ENCODE measurements at places on chromosomes 1 and 21. TPM values are rescaled to one million over a fixed set of nuclear protein-coding genes. Genes with fewer than 3 reads are reported as not detected.

The CASP9 gene
- total RNA-seq, result 18.8 TPM

The PIK3C2B gene
- total RNA-seq, result 44.4 TPM

The PADI3 gene
- not detected for total RNA-seq

The AGT gene
- 42.0 TPM for total RNA-seq

The CFHR1 gene
- total RNA-seq, result not detected

The NBPF15 gene
- total RNA-seq, result 19.5 TPM

GRCh38 chr21:46622226-46622625 lies 13.2 kb upstream of the PRMT2 start:
- H3K27ac ChIP-seq, result peak overlapping the region; percentile 55
- H3K4me3 ChIP-seq, result no peak overlapping the region
- H3K27me3 ChIP-seq, result no peaks in the 10 kb centered on the region
- peaks cover 8% of the 10 kb centered on the region for H3K4me1 ChIP-seq

GRCh38 chr1:115476616-115477015 lies 138.6 kb upstream of the NGF start:
- H3K27ac ChIP-seq, result no peak overlapping the region
- H3K4me1 ChIP-seq, result no peaks in the 10 kb centered on the region
- no peaks in the 10 kb centered on the region for H3K36me3 ChIP-seq
- H3K27me3 ChIP-seq, result no peaks in the 10 kb centered on the region

- no peaks in the 10 kb centered on the region for H3K36me3 ChIP-seq
- DNase-seq, result no peak
- no peaks in the 10 kb centered on the region for H3K27me3 ChIP-seq
- H3K4me1 ChIP-seq, result no peaks in the 10 kb centered on the region
- H3K27ac ChIP-seq, result no peak overlapping the region
- H3K4me3 ChIP-seq, result no peak overlapping the region
Measured at GRCh38 chr1:113266788-113267187, 123.5 kb upstream of the MAGI3 start.

DNA sequence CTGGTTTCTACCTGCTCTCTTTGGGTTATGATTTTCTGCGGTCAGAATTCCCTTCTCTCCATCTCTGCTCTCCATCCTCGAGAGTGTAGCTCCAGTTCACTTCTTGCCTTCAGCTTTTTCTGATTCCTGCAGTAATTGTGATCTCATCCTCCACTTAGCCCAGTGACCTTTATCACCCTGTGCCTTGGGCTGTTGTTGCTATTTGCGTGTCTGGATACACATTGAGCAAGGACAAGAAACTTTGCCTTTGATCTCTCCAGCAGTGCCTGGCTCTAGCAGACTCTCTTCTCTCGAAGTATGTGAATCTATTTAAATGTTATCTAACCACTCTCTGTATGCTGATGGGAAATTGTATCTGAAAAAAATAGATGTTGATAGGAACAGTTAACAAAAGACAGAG lies 76.4 kb upstream of the MARK1 start:
- no peak overlapping the region for H3K4me3 ChIP-seq
- no peaks in the 10 kb centered on the region for H3K4me1 ChIP-seq
- H3K27ac ChIP-seq, result no peak overlapping the region
- no peak for DNase-seq

DNA sequence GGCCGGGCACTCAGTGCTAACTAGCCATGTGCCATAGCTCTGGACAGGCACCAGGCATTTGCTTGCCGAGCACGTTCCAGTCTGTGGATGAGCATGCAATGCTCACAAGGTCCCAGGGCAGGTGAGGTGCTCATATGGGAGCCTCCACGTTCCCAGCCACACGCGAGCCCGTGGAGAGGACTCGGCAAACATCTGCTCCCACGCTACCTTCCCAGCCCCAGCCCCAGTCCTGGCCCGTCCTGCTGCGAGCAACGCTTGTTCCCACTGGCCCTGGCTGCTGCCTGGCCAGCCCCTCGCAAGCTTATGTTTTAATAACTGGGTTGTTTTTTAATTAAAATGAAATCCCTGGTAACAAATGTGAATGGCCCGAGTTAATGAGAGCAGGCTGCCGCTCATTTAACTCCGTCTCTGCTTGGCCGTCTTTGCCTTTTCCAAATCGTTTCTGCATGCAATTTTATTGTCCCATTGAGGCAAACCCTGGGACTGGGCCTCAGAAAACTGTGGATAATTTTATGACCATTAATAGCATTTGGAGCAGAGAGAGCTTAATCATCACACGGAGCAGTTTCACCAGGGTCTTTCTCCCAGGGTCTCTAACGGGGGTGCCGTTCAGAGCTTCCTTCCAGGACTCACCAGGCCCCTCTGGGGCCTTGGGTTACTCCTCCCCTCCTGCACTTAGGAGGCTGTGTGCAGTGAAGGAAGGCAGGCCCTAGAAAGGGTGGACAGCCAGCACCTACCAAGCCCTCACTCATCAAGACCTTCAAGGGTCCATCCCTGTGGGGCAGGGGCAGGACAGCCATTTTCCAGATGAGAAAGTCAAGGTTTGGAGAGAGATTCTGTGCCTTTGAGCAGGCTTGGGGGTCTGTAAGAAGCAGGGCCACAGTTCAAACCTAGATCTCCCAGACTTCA lies 136.8 kb downstream of the GLIS1 start:
- H3K4me3 ChIP-seq, result no peak overlapping the region
- no peaks in the 10 kb centered on the region for H3K27me3 ChIP-seq
- H3K36me3 ChIP-seq, result no peaks in the 10 kb centered on the region
- no peak for DNase-seq
- no peaks in the 10 kb centered on the region for H3K4me1 ChIP-seq

- H3K4me1 ChIP-seq, result no peaks in the 10 kb centered on the region
- H3K27ac ChIP-seq, result no peak overlapping the region
- H3K27me3 ChIP-seq, result no peaks in the 10 kb centered on the region
- DNase-seq, result no peak
- H3K36me3 ChIP-seq, result no peaks in the 10 kb centered on the region
Measured at GRCh38 chr1:19582318-19582717, 61.8 kb upstream of the NBL1 start.

DNA sequence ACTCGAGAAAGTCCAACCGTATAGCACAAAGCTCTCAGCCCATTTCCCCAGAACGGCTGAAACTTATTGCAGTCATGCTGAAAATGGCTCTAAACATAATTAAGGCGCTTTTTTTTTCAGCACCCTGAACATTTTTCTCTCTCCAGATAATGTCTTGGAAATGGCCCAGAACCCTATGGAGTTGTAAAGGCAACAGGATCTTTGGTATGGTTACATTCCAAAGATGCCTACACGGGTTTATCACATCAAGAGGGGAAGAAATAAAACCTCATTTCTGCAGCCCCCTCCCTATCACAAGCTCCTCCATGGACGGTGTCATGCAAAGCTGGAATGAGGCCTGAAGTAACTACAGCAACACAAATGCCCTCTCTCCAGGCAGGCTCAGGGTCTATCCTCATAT lies 126.4 kb upstream of the GALNT2 start:
- no peak overlapping the region for H3K27ac ChIP-seq
- H3K4me3 ChIP-seq, result no peak overlapping the region
- no peaks in the 10 kb centered on the region for H3K36me3 ChIP-seq
- no peaks in the 10 kb centered on the region for H3K27me3 ChIP-seq
- DNase-seq, result no peak
- no peaks in the 10 kb centered on the region for H3K4me1 ChIP-seq

DNA sequence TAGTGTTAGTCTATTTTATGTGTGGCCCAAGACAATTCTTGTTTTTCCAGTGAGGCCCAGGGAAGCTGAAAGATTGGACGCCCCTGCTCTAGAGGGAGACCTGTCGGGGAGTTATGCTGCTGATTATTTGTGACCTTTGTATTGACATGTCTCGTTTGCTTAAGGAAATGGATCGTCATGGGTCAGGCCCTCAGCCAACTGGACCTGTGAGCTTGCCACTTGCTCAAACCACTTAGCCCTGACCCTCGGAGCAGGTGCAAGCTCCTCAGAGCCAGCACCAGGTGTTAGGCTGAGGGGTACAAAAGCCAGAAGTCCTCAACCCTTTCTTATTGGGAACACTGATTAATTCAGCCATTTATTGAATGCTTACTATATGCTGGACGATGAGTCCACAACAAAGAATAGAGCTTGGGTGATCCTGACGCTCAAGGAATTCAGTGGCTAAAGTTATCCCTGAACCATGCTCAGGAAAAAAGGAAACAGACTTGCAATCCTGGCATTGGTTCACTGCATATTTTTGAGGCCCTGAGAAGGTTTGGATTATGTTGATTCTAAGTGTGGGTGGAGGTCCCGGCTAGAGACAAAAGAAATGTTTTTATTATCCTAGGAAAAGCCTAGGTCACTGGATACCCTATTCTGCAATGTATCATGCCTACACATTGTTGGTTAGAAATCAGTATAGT lies 19.0 kb downstream of the TGFB2 start:
- DNase-seq, result no peak
- peaks cover 12% of the 10 kb centered on the region for H3K4me1 ChIP-seq
- peak overlapping the region; percentile 22 for H3K4me3 ChIP-seq
- peak overlapping the region; percentile 75 for H3K27ac ChIP-seq
- no peaks in the 10 kb centered on the region for H3K36me3 ChIP-seq

GRCh38 chr1:64844609-64845008 lies 99.7 kb downstream of the RAVER2 start:
- no peak overlapping the region for H3K27ac ChIP-seq
- H3K4me3 ChIP-seq, result no peak overlapping the region
- peaks cover 69% of the 10 kb centered on the region for H3K36me3 ChIP-seq
- peaks cover 14% of the 10 kb centered on the region for H3K4me1 ChIP-seq
- no peak for DNase-seq
- no peaks in the 10 kb centered on the region for H3K27me3 ChIP-seq

DNA sequence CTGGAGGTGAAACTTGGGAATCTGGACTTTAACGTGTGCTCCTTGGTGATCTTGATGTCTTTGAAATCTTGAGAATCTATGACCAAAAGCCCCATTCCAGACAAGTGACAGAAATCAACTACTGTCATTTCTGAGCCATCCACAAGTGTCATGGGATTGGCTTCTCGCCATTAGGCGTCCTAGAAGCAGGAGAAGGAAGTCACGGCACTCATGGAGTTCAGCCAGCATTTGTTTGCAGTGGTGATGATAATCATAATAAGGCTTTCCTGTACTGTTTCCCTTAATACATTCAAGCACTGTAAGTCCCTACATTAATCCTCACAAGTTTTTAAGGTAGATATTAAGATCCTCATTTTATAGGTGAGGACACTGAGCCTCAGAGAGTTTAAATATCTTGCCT lies 11.9 kb downstream of the F5 start:
- DNase-seq, result no peak
- H3K4me1 ChIP-seq, result no peaks in the 10 kb centered on the region
- no peaks in the 10 kb centered on the region for H3K36me3 ChIP-seq
- no peak overlapping the region for H3K27ac ChIP-seq
- no peak overlapping the region for H3K4me3 ChIP-seq
- H3K27me3 ChIP-seq, result no peaks in the 10 kb centered on the region

DNA sequence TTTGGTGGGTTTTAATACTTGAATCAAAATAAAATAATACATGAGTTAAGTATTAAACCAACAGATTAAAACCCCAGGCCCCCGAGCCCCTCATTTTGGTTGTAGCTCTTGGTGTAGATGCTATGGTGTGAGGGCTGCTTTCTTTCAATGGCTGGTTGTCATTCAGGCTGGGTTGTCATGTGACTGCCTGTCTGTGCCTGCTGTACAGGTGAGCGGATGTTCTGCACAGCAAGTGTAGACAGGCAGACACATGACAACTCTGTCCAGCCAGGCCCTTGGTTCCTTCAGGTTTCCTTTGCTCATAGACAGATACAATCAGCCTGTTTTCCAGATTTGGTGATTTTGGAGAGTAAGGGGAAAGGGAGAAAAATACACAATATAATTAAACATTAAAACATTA lies 281.9 kb upstream of the C1orf105 start:
- no peak for DNase-seq
- peak overlapping the region; percentile 89 for H3K27ac ChIP-seq
- H3K27me3 ChIP-seq, result no peaks in the 10 kb centered on the region
- H3K4me3 ChIP-seq, result peak overlapping the region; percentile 84
- peaks cover 10% of the 10 kb centered on the region for H3K4me1 ChIP-seq
- H3K36me3 ChIP-seq, result no peaks in the 10 kb centered on the region

DNA sequence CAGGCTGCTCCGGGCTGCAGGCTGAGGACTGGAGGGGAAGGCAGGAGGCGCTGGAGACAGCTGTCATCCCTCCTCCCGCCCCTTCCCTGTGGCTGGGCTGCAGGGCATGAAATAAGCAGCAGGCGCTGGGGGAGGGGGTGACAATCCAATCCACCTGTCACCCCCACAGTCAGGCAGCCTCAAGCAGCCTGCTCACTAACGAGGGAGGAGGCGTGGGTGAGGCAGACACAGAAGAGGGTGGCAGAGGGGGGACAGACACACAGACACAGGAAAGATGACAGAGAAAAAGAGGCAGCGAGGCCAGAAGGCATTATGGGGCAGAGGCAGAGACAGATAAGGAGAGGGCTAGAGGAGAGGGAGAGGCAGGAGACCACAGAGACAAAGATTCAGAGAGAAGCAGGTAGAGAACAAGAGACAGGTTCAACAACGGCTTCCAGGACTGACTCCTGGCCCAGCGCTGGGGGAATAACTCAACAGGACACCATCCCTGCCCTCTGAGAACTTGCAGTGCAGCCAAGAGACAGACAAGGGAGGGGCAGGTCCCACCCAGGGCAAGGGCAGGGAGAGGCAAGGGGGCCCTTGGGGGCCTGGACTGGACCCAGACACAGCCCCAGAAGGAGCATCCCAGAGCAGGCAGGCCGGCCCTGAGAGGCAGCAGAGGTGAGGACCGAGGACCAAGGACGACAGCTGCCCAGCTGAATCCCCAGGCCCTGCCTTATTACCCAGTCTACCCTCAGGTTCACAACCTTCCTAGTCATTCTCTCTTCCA lies 11.2 kb downstream of the MEF2D start:
- H3K27me3 ChIP-seq, result no peaks in the 10 kb centered on the region
- no peak for DNase-seq
- peak overlapping the region; percentile 69 for H3K4me3 ChIP-seq
- H3K4me1 ChIP-seq, result peaks cover 74% of the 10 kb centered on the region
- peaks cover 4% of the 10 kb centered on the region for H3K36me3 ChIP-seq

GRCh38 chr1:59151860-59152259 lies 145.0 kb upstream of the FGGY start:
- DNase-seq, result no peak
- peaks cover 15% of the 10 kb centered on the region for H3K4me1 ChIP-seq
- H3K36me3 ChIP-seq, result no peaks in the 10 kb centered on the region
- peak overlapping the region; percentile 84 for H3K27ac ChIP-seq

GRCh38 chr1:119956306-119956705 lies 60.0 kb upstream of the ADAM30 start:
- H3K4me3 ChIP-seq, result no peak overlapping the region
- no peak for DNase-seq
- no peaks in the 10 kb centered on the region for H3K27me3 ChIP-seq

DNA sequence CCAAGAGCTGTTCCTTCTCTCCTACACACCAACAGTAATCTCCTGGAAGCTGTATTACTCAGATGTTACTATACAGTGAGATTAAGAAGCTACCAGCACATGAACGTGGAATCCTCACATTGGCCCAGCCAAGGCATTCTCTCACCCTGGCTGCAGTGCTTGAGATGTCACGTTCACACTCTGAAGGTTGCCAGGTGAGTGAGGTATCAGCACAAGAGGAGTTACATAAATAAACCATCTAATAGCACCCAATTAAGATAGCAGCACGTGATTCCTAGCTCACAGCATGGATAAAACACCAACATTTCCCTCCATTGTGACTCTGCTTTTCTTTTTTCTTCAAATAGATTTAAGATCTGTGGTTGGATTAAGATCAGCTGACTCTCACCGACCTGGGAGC lies 182.8 kb downstream of the PLPP3 start:
- H3K27me3 ChIP-seq, result no peaks in the 10 kb centered on the region
- no peaks in the 10 kb centered on the region for H3K36me3 ChIP-seq
- peaks cover 4% of the 10 kb centered on the region for H3K4me1 ChIP-seq
- H3K27ac ChIP-seq, result no peak overlapping the region
- no peak overlapping the region for H3K4me3 ChIP-seq

Data from thoracic aorta (tissue), 2 donors.